ENCODE measurements at places on chromosomes 3 and 15. TPM values are rescaled to one million over a fixed set of nuclear protein-coding genes. Genes with fewer than 3 reads are reported as not detected.

Gene GATM
- total RNA-seq: 136 TPM

Gene STARD5
- total RNA-seq: 6.7 TPM

Gene CPOX
- total RNA-seq: 16.7 TPM

Gene CCRL2
- total RNA-seq: 9.1 TPM

Gene RASL12
- total RNA-seq: 17.5 TPM

Gene CMTM8
- 6.0 TPM for total RNA-seq

Gene GABRR3
- not detected for total RNA-seq

Gene SHC4
- total RNA-seq: 3.7 TPM

Gene SFMBT1
- total RNA-seq: 22.0 TPM

Gene TSPAN3
- total RNA-seq: 430 TPM

Gene MORC1
- total RNA-seq: not detected

Gene TGM4
- not detected for total RNA-seq

Gene CCDC71
- total RNA-seq: 21.6 TPM

Gene MESP2
- 0.75 TPM for total RNA-seq

Gene ANKRD63
- 1.6 TPM for total RNA-seq

Gene TM4SF1
- 139 TPM for total RNA-seq

Gene SMCO1
- not detected for total RNA-seq

Gene CHAC1
- total RNA-seq: 2.8 TPM

Gene FAM174B
- 34.4 TPM for total RNA-seq

Gene TRIM42
- not detected for total RNA-seq

Gene CCDC54
- not detected for total RNA-seq

Gene MAPKBP1
- 27.0 TPM for total RNA-seq

Gene ISLR
- total RNA-seq: 53.0 TPM

Gene GCSAM
- 0.37 TPM for total RNA-seq

Gene STRA6
- total RNA-seq: 0.75 TPM

Gene P2RY13
- total RNA-seq: 4.0 TPM

Gene PROK2
- total RNA-seq: not detected

All from mucosa of gallbladder (tissue), 1 donor.